A549 treated with GW870086 at 1 μM for 4 hours (cell line): ENCODE measurements at places on chromosomes 5 and 9. TPM values are rescaled to one million over a fixed set of nuclear protein-coding genes. Genes with fewer than 3 reads are reported as not detected.

DMRT3 gene
- total RNA-seq: not detected in 5 replicates

GBA2 gene
- total RNA-seq: 27.0 to 37.9 TPM (median 37.4 TPM) in 5 replicates

EIF4EBP3 gene
- total RNA-seq: 1.1 to 3.0 TPM (median 2.1 TPM) in 5 replicates

WNT8A gene
- not detected in 5 replicates for total RNA-seq

PCDHGC5 gene
- total RNA-seq: 0.05 to 0.06 TPM in 2 of 5 replicates, not detected in the others

IL33 gene
- total RNA-seq: 0.31 to 0.47 TPM (median 0.41 TPM) in 4 of 5 replicates, not detected in the other

CNTNAP3 gene
- 7.5 to 11.7 TPM (median 10.3 TPM) in 5 replicates for total RNA-seq

HEMGN gene
- total RNA-seq: not detected in 5 replicates

PTRH1 gene
- total RNA-seq: 14.7 to 19.9 TPM (median 18.1 TPM) in 5 replicates

CEL gene
- 0.46 to 0.71 TPM (median 0.63 TPM) in 5 replicates for total RNA-seq

DMRT2 gene
- 0.08 to 0.13 TPM in 2 of 5 replicates, not detected in the others for total RNA-seq

FOXD4 gene
- 0.24 to 0.83 TPM (median 0.44 TPM) in 5 replicates for total RNA-seq

IL13 gene
- 0.12 TPM in 1 of 5 replicates, not detected in the others for total RNA-seq

FOXD4L4 gene
- 0.06 to 0.07 TPM (median 0.06 TPM) in 3 of 5 replicates, not detected in the others for total RNA-seq

ZNF300 gene
- total RNA-seq: 2.0 to 2.9 TPM (median 2.8 TPM) in 5 replicates

BAAT gene
- 0.34 to 0.63 TPM (median 0.40 TPM) in 5 replicates for total RNA-seq

GM2A gene
- total RNA-seq: 14.8 to 17.5 TPM (median 17.2 TPM) in 5 replicates

SLC34A3 gene
- total RNA-seq: 0.06 to 0.17 TPM (median 0.11 TPM) in 5 replicates

PCDHGA10 gene
- total RNA-seq: 0.02 TPM in 1 of 5 replicates, not detected in the others

NUDT12 gene
- total RNA-seq: 1.0 to 2.1 TPM (median 1.7 TPM) in 5 replicates

NR3C1 gene
- 23.9 to 34.8 TPM (median 30.8 TPM) in 5 replicates for total RNA-seq

LECT2 gene
- total RNA-seq: not detected in 5 replicates

EIF4E1B gene
- total RNA-seq: not detected in 5 replicates

B4GALT1 gene
- 175 to 223 TPM (median 220 TPM) in 5 replicates for total RNA-seq

CDX1 gene
- total RNA-seq: not detected in 5 replicates

TXNDC8 gene
- not detected in 5 replicates for total RNA-seq
